ENCODE measurements at places on chromosomes 1 and 21. TPM values are rescaled to one million over a fixed set of nuclear protein-coding genes. Genes with fewer than 3 reads are reported as not detected.

HSD11B1 gene
- 0.47 TPM for total RNA-seq

S100A8 gene
- total RNA-seq, result not detected

GCLM gene
- 85.3 TPM for total RNA-seq

AJAP1 gene
- total RNA-seq, result not detected

HRNR gene
- total RNA-seq, result not detected

TSNAX gene
- 40.2 TPM for total RNA-seq

FYB2 gene
- total RNA-seq, result not detected

VANGL2 gene
- 0.55 TPM for total RNA-seq

AIRE gene
- not detected for total RNA-seq

DPH5 gene
- total RNA-seq, result 31.6 TPM

DMBX1 gene
- 0.61 TPM for total RNA-seq

SSR2 gene
- total RNA-seq, result 258 TPM

OR10J1 gene
- total RNA-seq, result not detected

CD84 gene
- total RNA-seq, result not detected

MOB3C gene
- total RNA-seq, result 4.4 TPM

RO60 gene
- 28.0 TPM for total RNA-seq

CYP4A11 gene
- not detected for total RNA-seq

SIK1 gene
- 9.1 TPM for total RNA-seq

PIGK gene
- total RNA-seq, result 21.3 TPM

DIRAS3 gene
- total RNA-seq, result 0.85 TPM

IFI6 gene
- 13.7 TPM for total RNA-seq

SFPQ gene
- total RNA-seq, result 180 TPM

RSPH1 gene
- 0.93 TPM for total RNA-seq

GSTM4 gene
- 8.8 TPM for total RNA-seq

RIPPLY3 gene
- total RNA-seq, result 0.59 TPM

F13B gene
- 0.08 TPM for total RNA-seq

C1orf87 gene
- total RNA-seq, result not detected

RGS8 gene
- total RNA-seq, result not detected
